ENCODE measurements at places on chromosomes 5 and 9. TPM values are rescaled to one million over a fixed set of nuclear protein-coding genes. Genes with fewer than 3 reads are reported as not detected.
A peak's percentile ranks its signal among the peaks of the same experiment; 100 is the strongest.

DNA sequence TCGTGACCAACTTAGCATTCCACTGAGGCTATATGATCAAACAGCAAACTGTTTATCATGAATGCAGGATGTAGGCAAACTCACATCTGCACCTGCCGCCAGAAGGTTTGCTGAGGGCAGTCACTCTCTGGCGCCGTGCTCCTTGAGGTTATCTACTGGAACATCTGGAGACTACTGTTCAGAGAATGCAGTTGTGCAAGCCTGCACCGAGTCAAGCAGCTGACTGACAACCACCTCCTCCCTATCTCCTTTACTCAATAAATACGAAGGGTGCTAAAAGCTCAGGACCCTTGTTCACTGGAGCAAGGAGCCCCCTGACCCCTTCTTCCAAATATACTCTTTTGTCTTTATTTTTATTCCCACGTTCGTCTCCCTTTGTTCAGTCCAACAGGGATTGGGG lies 27.1 kb downstream of the CCDC125 start:
- peaks cover 30% of the 10 kb centered on the region for H3K36me3 ChIP-seq
- H3K4me3 ChIP-seq, result no peak overlapping the region
- H3K4me1 ChIP-seq, result no peaks in the 10 kb centered on the region
- H3K27me3 ChIP-seq, result no peaks in the 10 kb centered on the region
- no peak overlapping the region for H3K27ac ChIP-seq

- peak overlapping the region; percentile 96 for H3K4me3 ChIP-seq
- no peaks in the 10 kb centered on the region for H3K27me3 ChIP-seq
- peaks cover 14% of the 10 kb centered on the region for H3K36me3 ChIP-seq
Measured at GRCh38 chr5:66143473-66144073, 527 bp upstream of the SREK1 start.

- DNase-seq, result no peak
- no peak overlapping the region for H3K4me3 ChIP-seq
- H3K4me1 ChIP-seq, result peaks cover 48% of the 10 kb centered on the region
- peak overlapping the region; percentile 95 for H3K27ac ChIP-seq
- H3K36me3 ChIP-seq, result peaks cover 18% of the 10 kb centered on the region
Measured at GRCh38 chr5:131976414-131977211, 31.1 kb upstream of the MEIKIN start.

DNA sequence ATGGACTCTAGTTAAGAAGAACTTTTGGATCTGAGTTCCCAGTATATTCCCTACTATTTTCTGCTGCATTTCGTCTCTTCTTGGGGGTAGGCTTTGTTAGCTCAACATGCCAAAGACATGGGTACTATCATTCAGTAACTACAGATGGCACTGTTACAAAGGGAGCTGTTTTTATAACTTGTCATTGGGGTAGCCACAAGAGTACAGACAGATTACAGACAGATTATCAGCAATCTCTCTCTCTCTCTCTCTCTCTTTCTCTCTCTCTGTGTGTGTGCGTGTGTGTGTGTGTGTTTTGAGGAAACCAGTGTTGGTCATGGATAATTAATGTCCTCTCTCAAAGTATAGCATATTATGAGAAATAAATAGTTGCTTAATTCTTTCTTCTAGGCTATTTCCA lies 116.1 kb downstream of the WDR70 start:
- H3K27ac ChIP-seq, result no peak overlapping the region
- no peak overlapping the region for H3K4me3 ChIP-seq
- no peak for DNase-seq
- peaks cover 23% of the 10 kb centered on the region for H3K36me3 ChIP-seq
- no peaks in the 10 kb centered on the region for H3K27me3 ChIP-seq

GRCh38 chr5:79931866-79932265 lies 59.2 kb downstream of the MTX3 start:
- no peak for DNase-seq
- H3K27me3 ChIP-seq, result no peaks in the 10 kb centered on the region
- H3K36me3 ChIP-seq, result no peaks in the 10 kb centered on the region
- H3K4me1 ChIP-seq, result peaks cover 14% of the 10 kb centered on the region

The CTXN3 gene
- total RNA-seq, result not detected

The OXCT1 gene
- 59.9 TPM for total RNA-seq

DNA sequence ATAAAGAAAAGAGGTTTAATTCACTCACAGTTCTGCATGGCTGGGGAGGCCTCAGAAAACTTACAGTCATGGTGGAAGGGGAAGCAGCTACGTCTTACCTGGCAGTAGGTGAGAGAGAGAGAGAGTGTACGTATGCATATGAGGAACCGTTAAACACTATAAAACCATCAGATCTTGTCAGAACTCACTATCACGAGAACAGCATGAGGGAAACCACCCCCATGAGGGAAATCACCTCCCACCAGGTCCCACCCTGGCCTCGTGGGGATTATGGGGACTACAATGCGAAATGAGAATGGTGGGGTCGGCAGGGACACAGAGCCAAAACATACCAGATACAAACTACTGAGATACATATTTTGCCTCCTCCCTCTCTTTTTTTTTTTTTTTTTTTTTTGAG lies 10.8 kb upstream of the FER start:
- no peaks in the 10 kb centered on the region for H3K36me3 ChIP-seq
- H3K27ac ChIP-seq, result no peak overlapping the region
- H3K4me3 ChIP-seq, result no peak overlapping the region

DNA sequence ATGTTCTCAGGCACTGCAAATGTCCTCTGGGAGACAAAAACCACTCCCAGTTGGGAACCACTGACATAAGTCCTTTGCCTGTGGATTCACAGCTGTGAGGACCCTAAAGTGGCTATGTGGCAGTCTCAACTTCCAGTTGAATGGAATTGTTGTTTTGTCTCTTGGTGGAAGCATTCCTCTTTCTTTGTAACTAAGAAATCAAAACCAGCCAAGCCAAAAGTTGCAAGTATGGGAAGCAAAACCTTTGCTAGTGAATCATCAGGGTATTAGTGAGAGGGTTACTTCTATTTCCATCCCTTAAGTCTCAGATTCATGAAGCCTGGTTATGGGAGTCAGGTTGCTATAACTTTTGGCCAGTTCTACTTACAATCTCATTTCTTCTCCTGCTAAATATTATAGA lies 49.8 kb upstream of the RPS23 start:
- peaks cover 11% of the 10 kb centered on the region for H3K27me3 ChIP-seq
- H3K4me1 ChIP-seq, result no peaks in the 10 kb centered on the region
- no peak overlapping the region for H3K4me3 ChIP-seq
- H3K36me3 ChIP-seq, result no peaks in the 10 kb centered on the region
- H3K27ac ChIP-seq, result no peak overlapping the region
- DNase-seq, result no peak

- peaks cover 4% of the 10 kb centered on the region for H3K27me3 ChIP-seq
- H3K27ac ChIP-seq, result no peak overlapping the region
- DNase-seq, result no peak
Measured at GRCh38 chr5:41967401-41967800, 42.3 kb downstream of the FBXO4 start.

- H3K4me3 ChIP-seq, result no peak overlapping the region
- H3K27ac ChIP-seq, result no peak overlapping the region
- H3K36me3 ChIP-seq, result no peaks in the 10 kb centered on the region
- no peaks in the 10 kb centered on the region for H3K27me3 ChIP-seq
Measured at GRCh38 chr9:106682420-106682819, 180.5 kb upstream of the ZNF462 start.

DNA sequence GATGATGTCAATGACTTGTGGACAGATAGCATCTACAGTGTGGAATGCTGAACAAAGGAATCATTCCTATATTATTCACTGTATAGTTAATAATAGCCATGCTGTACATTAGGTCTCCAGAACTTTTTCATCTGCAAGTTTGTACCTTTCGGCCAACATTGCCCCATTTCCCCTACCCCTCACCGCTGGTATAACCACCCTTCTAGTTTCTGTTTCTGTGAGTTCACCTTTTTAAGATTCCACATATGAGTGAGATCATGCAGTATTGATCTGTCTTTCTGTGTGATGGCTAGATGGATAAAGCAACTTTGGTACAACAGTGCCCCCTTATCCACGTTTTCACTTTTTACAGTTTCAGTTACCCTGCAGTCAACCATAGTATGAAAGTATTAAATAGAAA lies 18.8 kb upstream of the ALDH1B1 start:
- DNase-seq, result no peak
- H3K27ac ChIP-seq, result no peak overlapping the region
- H3K27me3 ChIP-seq, result peaks cover 5% of the 10 kb centered on the region

- no peaks in the 10 kb centered on the region for H3K36me3 ChIP-seq
- H3K27ac ChIP-seq, result no peak overlapping the region
- peaks cover 3% of the 10 kb centered on the region for H3K27me3 ChIP-seq
Measured at GRCh38 chr9:133456409-133456808, 3.4 kb upstream of the CACFD1 start.

All from activated CD4-positive, alpha-beta T cell treated with anti-CD3 and anti-CD28 coated beads, Interleukin-2, amount 10 ng/mL, durations not matched to agents 7 days and 5 days (primary cell).